ENCODE measurements at places on chromosomes 6 and 20.

GRCh38 chr20:58543274-58543673 is 28.1 kb upstream of the APCDD1L start:
- peak; percentile 32 for DNase-seq

DNA sequence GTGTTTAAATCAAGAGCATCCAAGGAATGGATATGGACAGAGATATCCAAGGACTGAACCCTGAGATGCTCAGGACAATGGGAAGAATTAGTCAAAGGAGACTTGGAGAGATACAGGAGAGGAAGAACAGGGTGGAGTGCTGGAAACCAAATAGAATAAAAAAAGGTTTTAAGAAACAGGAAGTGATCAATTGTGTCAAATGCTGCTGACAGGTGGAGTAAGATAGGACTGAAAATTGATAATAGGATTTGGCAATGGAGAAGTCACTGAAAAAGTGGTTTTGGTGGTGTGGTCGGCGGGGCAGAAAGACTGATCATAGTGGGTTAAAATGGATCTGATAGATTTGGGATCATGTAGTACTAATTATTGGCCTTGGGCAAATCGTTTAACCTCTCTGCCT is 37.9 kb upstream of the PNRC1 start:
- DNase-seq: no peak

- DNase-seq: no peak
Measured at GRCh38 chr20:45779011-45779915, 12.4 kb downstream of the WFDC3 start.

DNA sequence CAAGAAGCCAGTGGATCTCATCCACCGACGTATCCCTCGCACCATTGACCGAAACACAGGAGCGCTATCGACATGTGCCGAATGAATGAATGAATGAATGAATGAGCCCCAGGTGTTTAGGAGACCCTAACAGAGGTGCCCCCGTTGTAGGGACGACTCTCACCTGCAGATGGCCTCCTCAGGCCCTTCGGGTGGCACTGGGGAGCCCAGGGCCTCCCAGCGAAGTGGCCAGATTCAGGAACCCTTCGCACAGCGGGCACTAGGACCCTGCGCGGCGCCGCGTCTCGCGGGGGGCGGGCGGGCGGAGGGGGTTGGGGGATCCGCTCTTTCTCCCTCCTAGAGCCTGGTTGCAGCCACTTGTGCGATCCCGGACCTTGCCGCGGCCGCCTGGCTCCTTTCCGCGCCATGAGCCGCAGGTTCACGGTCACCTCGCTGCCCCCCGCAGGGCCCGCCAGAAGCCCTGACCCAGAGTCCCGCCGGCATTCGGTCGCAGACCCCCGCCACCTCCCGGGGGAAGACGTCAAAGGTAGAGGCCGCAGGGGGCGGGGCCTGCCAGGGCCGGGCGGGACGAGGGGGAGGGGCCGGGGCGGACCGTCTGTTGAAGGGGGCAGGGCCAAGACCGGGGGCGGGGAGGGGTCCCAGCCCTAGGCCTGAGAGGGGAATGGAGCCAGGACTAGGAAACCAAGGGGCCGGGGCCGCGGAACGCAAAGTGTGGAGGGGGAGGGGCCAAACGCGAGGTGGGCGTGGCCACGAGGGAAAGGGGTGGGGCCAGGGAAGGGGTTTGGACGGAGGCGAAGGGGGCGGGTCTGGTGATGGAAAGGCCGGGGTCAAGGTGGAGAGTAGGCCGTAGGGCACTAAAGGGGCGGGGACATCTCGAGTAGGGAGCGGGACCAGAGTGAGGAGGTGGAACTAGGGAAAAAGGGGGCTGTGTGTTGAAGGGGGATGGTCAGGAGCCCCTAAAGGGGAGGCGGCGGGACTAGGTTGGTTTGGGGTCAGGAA is 7.4 kb upstream of the SLC12A5 start:
- DNase-seq: no peak

DNA sequence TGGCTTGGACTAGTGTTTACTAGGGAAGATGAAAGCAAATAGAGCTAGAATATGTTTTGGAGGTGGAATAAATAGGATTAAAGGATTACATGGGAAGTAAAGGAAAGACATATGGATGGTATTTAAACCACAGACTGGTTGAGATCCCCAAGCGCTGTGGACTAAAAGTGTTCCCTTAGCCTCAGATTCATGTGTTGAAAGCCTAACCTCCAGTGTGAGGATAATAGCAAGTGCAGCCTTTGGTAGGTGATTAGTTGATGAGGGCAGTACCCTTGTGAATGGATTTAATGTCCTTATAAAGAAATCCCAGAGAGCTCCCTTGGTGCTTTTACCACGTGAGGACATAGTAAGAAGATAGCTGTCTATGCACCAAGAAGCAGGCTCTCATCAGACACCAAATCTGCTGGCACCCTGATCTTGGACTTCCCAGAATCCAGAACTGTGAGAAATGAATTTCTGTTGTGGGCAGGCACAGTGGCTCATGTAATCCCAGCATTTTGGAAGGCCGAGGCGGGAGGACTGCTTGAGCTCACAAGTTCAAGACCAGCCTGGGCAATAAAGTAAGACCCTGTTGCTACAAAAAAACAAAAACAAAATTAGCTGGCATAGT is 57.3 kb upstream of the MCM9 start:
- DNase-seq: no peak

DNA sequence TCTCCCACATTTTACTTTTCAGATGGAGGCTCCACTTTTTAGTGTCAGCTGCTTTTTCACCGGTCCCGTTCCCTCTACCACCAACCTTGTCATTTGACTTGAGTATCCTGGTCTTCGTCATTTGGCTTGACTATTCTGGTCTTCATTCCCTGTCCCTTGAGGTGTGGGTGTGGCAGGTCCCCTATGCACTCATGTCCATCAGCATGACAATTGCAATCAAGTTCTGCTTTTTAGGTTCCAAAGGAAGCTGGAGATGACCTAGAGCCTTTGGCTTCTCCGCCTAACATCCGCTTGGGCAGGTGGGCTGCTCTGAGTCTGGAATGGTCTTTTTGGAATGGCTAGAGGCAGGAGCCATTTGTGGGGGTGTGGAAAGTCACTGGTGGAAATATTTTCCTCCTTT is 99.8 kb upstream of the MLN start:
- no peak for DNase-seq

DNA sequence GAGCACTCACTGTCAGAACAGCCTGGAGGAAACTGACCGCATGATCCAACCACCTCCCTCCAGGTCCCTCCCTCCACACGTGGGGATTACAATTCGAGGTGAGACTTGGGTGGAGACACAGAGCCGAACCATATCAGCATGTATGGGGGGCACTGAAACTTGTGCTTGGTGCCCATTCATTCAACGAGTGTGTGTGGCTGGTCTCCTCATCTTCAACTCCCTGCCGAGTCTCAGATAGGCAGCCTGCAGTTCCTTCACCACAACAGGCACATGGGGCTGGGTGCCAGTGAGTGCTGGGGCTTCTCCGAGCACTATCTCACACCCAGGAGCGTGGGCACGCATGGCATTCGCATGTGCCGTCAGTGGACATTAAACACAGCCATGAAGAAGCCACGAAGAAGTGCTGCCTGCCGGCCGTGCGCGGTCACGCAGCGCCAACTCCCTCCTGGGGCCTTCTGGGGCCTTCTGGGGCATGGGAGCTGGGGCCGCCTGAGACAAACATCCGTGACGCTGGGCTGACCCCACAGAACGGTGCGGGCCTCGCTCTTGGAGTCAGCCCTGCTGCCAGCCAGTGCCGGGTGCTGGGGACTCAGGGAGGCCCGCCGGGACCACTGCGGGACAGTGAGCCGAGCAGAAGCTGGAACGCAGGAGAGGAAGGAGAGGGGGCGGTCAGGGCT is 714 bp upstream of the RTEL1 start:
- DNase-seq: no peak

DNA sequence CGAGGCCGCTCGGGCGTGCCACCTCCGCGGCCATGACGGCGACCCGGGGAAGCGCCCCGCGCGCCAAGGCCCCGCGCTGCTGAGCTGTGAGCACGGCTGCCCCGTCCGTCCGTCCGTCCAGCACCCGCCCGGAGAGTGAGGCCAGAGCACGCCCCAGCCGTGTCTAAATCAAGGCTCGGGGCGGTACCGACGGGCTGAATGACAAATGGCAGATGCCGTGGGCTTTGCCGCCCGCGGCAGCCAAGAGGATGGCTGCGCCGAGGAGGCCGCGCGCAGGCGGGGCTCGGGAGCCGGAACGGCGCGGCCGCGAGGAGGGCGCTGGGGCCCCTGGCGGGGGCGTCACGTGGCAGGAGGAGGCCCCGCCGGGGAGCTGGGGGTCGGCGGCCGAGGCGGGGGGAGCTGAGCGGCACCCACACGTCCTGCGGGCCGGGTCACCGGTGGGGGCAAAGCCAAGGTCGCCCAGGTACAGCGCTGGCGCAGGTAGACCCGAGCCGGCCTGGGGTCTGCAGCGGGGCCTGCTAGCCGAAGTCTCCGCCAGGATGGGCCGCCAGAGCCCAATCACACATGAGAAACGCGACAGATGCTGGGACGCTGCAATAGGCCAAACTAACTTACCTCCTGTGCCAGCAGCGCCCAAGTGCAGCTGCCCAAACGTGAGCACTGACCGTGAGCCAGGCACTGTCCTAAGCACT is at the start of gene PLAGL1:
TSS of gene PLAGL1 (minus strand) at position 140 of the 692 bp plus-strand sequence. CDS start 60,123 bp downstream, outside the sequence.
- no peak for DNase-seq

GRCh38 chr20:4122926-4123325 is 107.6 kb upstream of the RNF24 start:
- DNase-seq: peak; percentile 22

DNA sequence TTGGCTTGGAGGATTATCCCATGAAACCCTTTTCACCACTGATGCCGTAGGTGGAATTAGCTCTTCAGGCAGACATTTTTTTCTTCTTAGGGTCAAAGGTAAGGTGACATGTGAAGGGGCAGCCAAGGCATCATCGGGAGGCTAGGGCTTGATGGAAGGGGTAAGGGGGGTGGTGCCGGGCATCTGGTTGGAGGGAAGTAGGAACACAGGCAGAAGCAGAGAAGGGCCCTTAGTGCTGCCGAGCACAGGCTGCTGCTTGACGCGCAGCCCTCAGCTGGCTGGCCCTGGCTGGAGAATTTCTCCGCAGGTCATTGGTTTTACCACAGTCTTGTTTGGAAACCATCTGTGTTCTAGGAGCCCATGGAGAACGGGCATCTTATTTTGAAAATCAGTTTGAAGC is 54.7 kb downstream of the TRAF3IP2 start:
- no peak for DNase-seq

DNA sequence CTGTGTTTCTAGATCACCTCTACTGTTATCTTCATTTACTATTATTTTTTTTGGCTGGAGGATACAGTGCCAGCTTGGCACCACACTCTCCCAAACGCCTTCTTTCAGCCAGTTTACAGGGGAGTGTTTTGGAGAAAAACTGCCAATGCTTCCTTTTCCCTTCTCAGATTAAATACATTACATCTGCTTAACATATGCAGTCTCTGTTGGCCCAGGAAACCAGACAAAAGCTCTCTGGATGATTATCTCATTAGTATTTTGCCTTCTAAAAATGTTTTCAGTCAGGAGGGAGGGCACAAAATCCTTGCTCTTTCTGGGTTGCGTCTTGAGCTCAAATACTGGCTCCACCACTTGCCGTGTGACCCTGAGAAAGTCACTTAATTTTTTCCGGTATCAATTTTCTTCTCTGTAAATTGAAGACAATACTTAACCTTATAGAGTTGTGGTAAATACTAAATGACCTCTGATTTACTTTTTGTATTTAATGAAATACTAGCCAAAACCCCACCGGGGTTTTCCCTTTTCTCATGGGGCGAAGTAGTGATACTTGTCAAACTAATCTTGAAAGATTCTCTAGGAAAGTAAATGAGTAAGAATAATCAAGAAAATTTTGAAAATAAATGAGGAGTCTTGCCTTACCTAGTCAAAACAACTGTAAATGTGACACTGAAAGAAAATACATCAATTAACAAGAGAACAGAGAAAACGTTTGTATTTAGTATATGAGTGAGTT is 146.2 kb downstream of the MMS22L start:
- no peak for DNase-seq

DNA sequence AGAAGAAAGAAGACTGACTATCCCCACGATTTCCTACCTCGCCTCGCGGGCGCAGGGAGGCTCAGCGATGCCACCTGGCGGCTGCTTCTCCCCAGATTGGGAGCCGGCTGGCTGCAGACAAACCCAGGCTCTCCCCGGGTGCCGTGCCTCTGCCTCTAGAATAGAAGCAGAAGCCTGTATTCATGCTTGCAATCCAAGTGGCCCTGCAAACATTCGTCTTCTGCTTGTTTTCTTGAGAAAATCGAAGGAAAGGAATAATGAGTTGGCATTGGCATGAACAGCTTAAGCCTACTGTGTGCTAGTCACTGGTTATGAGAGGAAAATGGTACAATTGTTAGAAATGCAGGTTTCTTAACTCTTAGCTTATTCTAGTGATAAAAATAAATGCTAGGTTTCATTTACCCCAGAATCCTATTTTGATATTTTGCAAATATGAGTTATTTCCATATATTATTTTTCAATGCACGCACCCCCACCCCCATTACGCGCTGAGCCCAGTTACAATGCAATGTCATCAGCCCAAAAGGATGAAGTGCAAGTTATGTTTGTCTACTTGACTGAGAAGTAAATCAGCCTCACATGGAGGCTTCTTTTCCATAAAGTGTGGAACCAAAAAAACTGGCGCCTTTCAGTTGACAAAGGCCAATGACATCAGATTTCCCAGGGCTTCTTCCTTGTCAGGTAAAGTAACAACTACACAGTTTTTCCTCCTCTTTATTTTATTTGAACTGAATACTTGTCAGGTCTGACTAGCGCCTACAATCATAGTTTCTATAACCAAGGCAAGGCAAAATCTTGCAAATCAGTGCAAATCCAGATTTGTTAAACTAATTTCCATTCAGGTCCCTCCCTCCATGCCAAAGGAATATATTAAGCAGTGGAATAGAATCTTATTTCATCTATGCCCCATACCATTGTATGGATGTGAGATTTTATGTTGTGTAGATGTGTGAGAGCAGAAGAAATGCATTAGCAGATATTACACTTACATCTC is 3.9 kb upstream of the SOX4 start:
- no peak for DNase-seq

DNA sequence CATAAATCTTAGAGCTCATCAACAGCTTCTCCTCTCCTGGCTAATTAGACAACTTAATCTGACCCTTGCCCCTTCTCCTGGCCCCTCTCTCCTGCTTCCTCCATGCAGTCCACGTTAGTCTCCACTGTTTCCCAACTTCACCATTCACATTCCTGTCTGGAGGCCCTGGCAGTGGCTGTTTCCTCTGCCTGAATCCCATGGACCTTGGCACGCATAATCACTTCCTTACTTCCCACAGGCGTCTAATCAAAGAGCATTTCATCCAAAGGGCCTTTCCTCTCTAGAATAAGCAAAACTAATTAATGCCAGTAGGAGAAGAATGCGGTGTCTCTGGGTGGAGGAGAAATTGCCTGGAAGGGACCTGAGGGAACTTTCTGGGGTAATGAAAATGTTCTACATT is 16.4 kb upstream of the XRN2 start:
- no peak for DNase-seq

- no peak for DNase-seq
Measured at GRCh38 chr6:18579869-18580268, 192.7 kb downstream of the RNF144B start.

GRCh38 chr20:31633339-31633914 is 4.3 kb upstream of the COX4I2 start:
- no peak for DNase-seq
